ENCODE measurements at places on chromosomes 4 and X.

DNA sequence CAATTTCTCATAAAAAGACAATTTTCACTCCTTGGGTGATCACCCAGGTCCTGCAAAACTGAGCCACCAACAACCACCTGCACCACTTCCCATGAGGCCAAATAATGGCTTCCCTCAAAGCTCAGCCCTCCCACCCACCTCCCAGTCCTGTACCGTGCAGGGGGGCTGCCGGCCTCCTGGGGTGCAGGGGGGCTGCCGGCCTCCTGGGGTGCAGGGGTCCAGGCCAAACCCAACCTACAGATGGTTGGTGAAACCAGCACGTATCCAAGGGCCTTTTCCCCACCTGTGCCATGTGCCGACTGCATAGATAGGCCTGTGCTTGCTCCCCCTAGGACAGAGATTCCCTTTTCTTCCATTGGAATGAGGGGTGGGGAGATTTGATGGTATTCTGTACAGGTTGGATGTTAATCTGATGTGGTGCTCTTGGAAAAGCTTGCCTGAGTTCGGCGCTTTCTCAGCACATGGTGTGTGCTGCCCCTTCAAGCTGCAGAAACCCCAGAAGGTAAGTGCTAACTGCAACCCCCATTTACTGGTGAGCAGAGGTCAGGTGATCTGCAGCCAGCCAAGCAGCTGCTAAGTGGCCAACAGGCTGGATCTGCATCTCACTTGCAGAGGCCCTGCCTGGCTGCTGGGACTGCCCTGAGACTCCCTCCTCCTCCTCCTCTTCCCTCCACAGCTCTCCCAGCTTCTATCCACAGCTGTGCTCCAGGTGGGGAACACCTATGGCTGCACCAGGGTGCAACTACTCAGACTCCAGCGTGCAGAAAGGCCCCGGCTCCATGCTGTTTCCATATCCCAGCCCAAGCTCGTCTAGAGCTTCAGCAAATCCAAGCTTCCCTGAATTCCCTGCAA, 38.8 kb downstream of the FRG1 start:
- no peak for DNase-seq

DNA sequence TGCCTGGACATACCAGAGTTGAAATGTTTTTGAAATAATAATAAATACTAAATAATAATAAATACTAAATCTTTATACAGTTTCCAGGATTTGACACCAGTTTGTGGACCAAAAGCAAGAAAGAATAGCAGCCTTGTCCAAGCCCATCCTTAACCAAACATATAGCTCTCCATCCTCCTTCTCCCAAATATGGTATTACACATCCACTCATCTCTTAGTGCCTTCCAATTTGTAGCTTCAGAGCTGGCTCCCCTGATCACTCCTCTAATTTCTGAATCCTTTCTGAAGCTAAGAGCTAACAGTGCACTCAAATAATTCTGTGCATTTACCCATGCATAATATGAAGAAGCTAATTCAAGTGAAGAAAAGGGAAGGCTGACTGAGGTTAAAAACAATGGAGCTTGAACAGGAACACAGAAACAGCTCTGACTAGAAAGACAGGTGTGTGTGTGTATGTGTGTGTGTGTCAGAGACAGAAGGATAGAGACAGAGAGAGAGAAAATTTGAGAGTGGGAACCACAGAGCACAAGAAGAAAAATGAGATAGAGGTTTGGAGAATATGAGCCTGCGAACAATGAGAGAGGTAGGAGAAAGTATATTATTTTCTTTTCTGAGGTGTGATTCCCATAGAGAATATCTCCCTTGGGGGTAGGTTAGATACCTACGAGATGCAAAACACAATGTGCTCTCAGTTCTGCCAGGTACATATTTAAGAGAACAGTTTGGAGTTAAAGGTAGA, 123.5 kb downstream of the CAMK2D start:
- DNase-seq: no peak

- no peak for DNase-seq
Observed at GRCh38 chrX:124348885-124349453, 2.6 kb downstream of the SH2D1A start.

GRCh38 chr4:75141162-75141561, 208.2 kb downstream of the PARM1 start:
- DNase-seq: no peak

GRCh38 chrX:39158801-39159657, 357.8 kb downstream of the MID1IP1 start:
- DNase-seq: no peak

DNA sequence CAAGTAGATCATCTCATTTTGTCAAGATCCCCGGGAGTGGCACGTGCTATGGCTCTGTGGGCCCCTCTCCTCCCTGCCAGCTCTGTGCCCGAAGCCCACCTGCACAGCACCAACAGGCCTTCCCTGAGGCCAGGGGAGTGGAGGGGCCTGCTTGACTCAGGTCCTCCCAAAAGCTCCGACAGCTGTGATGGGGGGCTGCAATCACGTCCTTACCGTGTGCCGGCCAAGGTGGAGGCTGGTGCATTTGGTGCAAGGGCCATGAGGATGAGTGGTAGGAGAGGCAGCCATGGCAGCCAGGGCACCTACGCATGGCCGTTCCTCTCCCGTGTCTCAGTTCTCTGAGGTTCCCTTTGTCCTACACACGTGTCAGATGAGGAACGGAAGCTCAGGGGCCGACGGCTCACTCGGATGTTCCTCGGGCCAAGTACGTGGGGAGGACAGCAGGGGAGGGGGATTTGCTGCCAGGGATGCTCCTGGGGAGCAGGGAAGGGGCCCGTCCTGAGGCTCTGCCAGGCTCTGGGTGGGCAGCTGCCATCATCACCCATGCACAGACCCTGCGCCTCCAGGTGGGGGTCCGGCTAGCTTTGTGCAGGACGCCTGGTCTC, 95.8 kb downstream of the HMX1 start:
- DNase-seq: no peak

DNA sequence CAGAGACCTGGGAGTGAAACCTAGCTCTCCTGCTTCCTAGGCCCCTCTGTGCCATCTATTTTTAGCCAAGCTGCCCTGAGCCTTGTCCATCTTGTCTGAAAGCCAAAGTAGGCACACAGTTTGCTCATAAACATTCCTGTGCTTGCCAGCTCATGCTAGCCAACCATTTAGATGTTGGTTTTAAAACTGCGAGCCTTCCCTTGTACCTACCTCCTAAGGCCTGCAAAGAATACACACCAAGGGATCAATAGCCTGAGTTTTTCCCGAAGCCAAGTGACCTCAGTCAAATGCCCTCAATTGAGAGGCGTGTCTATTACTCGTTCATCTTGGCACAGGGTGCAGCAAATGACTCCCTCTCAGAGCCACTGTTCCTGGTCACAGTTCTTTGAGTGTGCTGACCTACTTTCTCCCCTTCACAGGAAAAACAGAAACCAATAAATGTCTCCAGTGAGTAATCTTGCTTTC, 48.5 kb downstream of the ZCCHC12 start:
- DNase-seq: no peak

- DNase-seq: no peak
Observed at GRCh38 chr4:168955674-168956073, 54.4 kb downstream of the CBR4 start.

- no peak for DNase-seq
Observed at GRCh38 chrX:133726211-133726630, 259.2 kb downstream of the GPC3 start.

DNA sequence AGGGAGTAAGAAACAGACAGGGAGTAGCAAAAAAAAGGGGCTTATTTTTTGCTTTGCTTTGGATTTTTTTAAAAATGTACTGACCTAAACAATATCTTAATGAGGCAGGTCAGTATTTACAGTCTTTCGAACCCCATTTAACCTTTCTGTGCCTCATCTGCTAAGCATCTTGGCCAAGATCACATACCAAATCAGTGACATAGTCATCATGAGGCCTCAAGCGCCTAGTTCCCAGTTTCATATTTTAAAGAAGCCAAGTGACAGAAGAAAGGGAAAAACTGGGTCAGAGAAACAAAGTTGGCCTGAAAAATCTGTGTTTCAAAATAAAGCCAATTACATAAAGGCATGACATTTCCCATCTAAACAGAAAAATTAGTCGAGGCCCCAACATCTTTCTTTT, 94.6 kb upstream of the WDR44 start:
- no peak for DNase-seq

- DNase-seq: no peak
Observed at GRCh38 chrX:24334461-24334860, 20.6 kb upstream of the SUPT20HL2 start.

- no peak for DNase-seq
Observed at GRCh38 chrX:19121898-19122640, at the start of gene ADGRG2. TSS of gene ADGRG2 (minus strand) at chrX:19122468. CDS start at chrX:19068834, 53,634 bp downstream.

GRCh38 chrX:73944563-73944908, 359.4 kb upstream of the ZCCHC13 start:
- DNase-seq: no peak

GRCh38 chrX:74419864-74420195, 1.5 kb upstream of the SLC16A2 start:
- DNase-seq: no peak

DNA sequence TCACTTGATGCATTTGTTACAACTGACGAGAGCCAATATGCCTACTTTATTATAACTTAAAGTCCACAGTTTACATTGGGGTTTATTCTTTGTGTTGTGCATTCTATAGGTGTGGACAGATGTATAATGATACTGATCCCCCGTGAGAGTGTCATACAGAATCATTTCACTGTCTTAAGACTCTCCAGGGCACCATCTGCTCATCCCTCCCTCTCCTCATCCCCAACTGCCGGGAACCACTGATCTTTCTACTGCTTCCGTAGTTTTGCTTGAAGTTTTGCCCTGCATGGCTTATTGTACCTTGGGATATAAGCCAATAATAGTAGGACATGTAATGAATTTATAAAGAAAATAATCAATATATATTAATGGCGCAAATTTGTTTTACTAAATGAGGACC, 137.8 kb upstream of the MSX1 start:
- DNase-seq: no peak

GRCh38 chr4:110611968-110612447, 10.9 kb downstream of the PITX2 start:
- DNase-seq: no peak

DNA sequence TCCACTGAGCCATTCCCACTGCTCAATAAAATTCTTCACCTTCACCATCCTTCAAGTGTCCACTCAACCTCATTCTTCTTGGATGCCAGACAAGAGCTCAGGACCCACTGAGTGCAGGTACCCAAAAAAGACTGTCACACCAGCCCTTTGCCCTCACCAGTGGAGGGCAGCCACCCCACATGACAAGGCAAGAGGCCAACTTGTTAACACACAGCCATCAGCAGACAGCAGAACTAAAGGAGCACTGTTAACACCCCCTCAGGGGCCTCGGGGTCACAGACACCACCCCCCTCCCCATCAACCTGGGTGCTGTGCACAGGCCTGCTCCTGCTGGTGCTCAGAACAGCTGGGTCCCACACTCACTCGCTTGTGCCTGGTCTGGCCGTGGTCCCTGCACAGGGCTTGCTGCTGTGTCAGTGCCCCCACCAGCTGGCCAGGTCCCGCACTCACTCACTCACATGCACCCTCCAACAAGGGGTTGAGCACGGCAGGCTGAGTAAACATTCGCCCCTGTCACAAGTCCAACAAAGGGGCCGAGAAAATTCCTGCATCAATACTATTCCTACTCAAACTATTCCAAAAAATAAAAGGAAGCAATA, 54.1 kb downstream of the ATRX start:
- DNase-seq: no peak

- DNase-seq: no peak
Observed at GRCh38 chr4:107147873-107148272, 111.8 kb upstream of the DKK2 start.

- no peak for DNase-seq
Observed at GRCh38 chr4:42709392-42710065, 52.6 kb upstream of the ATP8A1 start.

- no peak for DNase-seq
Observed at GRCh38 chrX:39442332-39442731, 641.1 kb downstream of the MID1IP1 start.

GRCh38 chr4:15682242-15683142, 865 bp downstream of the FAM200B start:
- DNase-seq: no peak

- no peak for DNase-seq
Observed at GRCh38 chr4:56540826-56541225, 35.2 kb downstream of the ARL9 start.

DNA sequence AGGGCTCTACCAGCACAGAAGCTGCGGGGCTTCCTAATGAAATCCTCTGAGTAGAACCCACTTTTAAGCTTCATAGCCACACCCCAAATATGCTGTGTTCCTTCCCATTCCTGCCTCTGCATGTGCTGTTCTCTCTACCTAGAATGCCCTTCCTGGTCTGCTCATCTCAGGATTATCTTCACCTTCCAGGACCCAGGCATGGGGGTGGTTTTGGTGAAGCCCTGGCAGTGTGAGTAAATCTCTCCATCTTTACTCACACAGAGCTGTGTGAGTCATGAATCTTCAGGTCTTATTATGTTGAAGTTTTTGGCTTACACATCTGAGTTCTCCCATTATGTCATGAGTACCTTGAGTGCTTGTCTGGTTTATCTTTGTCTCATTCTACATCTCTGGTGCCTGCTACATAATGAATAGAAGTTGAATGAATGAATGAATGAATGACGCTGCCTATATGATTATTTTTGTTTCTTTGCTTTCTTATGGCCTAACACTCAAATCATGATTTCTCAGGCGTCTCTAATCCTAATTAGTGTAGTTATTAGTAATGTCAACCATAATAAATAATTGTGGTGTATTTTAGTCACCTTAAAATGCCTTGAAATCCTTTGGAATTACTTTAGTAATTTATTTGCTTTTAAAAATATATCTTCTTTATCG, 41.9 kb downstream of the HADH start:
- DNase-seq: no peak

DNA sequence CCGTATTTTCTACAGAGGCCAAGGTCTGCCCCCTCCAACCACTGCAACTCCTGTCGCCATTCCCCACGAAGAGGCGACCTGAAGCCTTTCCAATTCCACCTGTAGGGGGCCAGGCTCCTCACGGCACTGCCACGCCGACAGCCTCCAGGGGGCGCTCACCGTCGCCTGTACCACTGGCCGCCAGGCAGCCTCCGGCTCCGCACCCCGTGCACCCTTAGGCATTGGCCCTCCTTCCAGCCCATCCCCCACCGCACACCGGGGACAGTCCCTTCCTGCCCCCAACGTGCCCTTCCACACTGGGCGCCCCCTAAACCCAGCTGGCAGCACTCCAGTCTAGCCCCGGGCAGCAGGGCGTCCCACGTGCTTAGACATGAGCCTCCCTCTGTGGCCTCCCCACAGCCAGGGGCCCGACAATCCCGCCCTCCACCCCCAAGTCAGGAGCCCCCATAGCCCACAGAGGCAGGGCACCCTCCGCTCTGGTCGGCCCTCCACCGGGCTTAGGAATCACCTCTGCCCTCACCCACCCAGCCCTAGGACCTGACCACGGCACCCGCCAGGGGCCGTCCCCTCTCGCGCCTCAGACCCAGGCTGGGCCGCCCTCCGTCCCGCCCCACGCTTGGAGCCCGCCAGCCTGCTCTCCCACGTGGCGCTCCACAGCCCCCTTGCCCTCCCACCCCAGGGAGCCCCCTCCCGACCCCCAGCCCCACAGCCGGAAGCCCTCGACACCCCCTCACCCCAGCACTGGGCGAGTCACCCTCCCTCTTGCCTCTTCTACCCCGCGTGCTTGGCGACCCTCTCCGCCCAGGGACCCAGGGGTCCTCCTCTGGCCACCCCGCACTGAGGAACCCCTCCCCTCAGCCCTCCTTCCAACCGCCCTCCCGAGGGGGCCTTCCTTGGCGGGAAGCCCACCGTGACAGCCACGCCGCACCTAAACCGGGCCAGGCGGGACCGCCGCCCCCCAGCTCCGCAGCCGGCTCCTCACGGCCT, 711 bp downstream of the PNMA6E start:
- DNase-seq: no peak

GRCh38 chr4:178811356-178811755, 1369.1 kb upstream of the AGA start:
- DNase-seq: no peak

All from stimulated activated CD8-positive, alpha-beta memory T cell treated with anti-CD3 and anti-CD28 coated beads, Interleukin-4, amount 100 ng/mL, for 4 hours (primary cell).